ENCODE measurements at places on chromosomes 2 and 18. TPM values are rescaled to one million over a fixed set of nuclear protein-coding genes. Genes with fewer than 3 reads are reported as not detected.
A peak's percentile ranks its signal among the peaks of the same experiment; 100 is the strongest.

GRCh38 chr2:114821055-114821454, 378.6 kb downstream of the DPP10 start:
- DNase-seq, result no peak

GRCh38 chr2:101200676-101201075, 49.5 kb upstream of the TBC1D8 start:
- no peak for DNase-seq

- DNase-seq, result no peak
These were observed 14.0 kb upstream of the DUSP2 start for GRCh38 chr2:96159084-96159830.

BMP10 gene
- 1.9 TPM for total RNA-seq

- peak; percentile 85 for DNase-seq
These were observed 120.7 kb upstream of the CTAGE1 start for GRCh38 chr18:22538426-22538825.

KRTCAP3 gene
- 1.2 TPM for total RNA-seq

DNA sequence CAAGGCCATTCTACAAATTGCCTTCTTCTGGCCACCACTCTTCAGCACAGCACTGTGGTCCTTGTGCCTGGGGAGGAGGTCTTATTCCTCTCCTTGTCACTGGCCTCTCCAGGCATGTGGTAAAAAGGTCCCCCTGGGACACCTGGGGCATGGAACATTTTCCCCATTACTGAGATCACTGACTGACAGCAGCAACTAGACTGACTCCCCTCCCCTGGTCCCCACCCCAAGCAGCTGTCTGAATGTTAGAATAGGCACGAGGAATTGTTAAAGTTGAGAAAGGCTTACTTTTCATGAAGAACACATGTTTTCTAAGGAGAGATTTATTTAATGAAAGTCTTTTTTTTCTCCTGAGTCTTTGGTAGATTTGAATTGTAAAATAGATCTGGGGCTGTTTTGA, 39.5 kb upstream of the RTN4 start:
- no peak for DNase-seq

DNA sequence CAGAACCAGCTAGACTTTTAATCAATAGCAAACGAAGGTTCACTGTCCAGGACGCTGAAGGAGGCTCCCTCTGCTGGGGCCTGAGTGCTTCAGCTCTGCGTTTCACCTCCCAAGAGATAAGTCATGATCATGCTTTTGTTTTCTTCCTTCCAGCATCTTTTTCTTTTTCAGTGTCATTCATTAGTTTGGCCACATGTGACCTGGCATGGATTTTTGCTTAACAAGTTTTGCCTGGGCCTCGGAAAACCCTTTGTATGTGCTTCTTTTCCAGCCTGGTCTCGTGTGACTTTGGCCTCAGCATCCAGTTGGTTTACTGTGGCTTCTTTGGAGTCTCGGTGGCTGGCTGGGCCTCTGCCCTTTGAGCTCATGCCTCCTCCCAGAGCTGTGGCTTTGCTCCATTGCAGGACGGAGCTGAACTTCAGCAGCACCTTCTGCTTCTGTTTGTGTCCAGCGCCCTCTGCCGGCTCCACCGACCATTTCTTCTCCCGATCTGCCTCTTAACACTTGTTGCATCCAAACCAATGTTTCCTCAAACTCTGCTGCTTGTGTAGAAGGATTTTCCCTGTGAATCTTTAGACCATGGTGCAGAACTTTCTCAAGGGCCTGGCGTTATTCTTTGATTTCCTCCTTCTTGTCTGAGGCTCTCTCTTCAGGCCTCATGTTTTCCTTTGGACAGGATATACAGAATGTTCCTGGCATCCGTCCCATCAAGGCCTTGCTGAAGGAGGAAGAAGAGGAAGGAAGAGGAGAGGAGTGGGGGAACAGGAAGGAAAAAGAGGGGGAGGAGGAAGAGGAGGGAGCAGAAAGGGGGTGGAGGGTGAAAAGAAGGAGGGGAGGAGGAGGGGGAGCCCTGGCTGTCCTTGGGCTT, 23.6 kb upstream of the HES6 start:
- DNase-seq, result peak; percentile 97

DNA sequence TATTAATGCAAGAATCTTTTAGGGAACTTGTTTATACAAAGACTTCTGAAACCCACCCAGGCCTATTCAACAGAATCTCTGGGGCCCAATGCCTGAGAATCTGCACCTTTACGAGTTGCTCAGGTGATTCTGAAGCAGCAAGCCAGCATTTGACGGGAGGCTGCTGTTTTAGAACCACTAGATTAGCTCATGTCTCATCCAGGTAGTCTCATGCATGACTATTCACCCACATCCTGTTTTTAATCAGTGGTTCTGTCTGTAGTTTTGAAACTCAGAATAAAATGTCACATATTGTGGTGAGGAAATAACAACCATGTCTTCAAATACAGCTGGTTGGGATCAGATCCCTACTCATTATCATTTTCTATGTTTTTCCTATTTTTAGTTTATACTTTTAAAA, 39.5 kb downstream of the CYTIP start:
- DNase-seq, result no peak

MDH1B gene
- 0.33 TPM for total RNA-seq

SLC9A2 gene
- 0.22 TPM for total RNA-seq

DNA sequence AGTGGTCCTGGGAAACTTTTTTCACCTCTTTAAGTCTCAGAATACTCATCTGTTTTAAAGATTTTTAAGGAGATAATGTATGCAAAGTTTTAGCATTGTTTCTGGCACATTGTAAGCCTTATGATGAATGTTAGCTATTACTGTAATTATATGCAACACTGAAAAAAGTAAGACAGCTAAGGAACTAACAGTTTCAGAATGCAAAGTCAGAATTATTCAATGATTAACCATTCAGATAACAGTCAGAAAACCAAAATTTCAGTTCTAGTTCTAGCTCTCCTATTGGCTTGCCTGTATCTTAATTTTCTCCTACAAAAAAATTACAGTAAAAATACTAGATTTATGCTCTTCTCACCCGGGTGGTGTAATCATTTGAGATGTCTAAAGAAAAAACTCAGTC, 101.1 kb downstream of the SLC4A10 start:
- DNase-seq, result no peak

TSPYL6 gene
- total RNA-seq, result not detected

GRCh38 chr18:79529991-79530390, 134.3 kb downstream of the NFATC1 start:
- no peak for DNase-seq

GRCh38 chr2:174080672-174081121, 115.5 kb upstream of the SP3 start:
- DNase-seq, result no peak

- no peak for DNase-seq
These were observed 144.3 kb downstream of the TFCP2L1 start for GRCh38 chr2:121140734-121141133.

AQP12B gene
- not detected for total RNA-seq

ATP6V1C2 gene
- total RNA-seq, result 0.44 TPM

PLB1 gene
- total RNA-seq, result 3.0 TPM

- DNase-seq, result no peak
These were observed 4.7 kb downstream of the CDK5R2 start for GRCh38 chr2:218964041-218964771.

DNA sequence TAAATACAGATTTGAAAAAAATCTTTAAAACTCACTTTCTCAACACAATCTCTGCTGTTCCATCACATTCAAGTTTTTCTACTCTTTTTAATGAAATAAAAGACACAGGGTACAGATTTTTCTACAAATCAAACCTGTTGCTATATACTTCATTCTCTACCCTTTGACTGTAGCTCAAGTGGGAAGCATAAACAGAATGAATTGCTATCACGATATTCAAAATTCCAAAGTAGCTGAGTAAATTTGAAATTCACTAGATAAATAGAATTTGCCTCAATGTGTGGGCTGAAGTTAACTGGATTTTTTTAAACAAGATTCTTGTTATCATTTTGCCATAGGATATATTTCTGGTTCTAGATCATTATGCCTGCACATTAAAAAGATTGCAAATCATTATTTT, 185.9 kb downstream of the ZNF521 start:
- DNase-seq, result no peak

CCDC141 gene
- 28.9 TPM for total RNA-seq

MAL gene
- total RNA-seq, result 8.7 TPM

- DNase-seq, result no peak
These were observed 1.1 kb downstream of the L3MBTL4 start for GRCh38 chr18:6413579-6414117.

DNA sequence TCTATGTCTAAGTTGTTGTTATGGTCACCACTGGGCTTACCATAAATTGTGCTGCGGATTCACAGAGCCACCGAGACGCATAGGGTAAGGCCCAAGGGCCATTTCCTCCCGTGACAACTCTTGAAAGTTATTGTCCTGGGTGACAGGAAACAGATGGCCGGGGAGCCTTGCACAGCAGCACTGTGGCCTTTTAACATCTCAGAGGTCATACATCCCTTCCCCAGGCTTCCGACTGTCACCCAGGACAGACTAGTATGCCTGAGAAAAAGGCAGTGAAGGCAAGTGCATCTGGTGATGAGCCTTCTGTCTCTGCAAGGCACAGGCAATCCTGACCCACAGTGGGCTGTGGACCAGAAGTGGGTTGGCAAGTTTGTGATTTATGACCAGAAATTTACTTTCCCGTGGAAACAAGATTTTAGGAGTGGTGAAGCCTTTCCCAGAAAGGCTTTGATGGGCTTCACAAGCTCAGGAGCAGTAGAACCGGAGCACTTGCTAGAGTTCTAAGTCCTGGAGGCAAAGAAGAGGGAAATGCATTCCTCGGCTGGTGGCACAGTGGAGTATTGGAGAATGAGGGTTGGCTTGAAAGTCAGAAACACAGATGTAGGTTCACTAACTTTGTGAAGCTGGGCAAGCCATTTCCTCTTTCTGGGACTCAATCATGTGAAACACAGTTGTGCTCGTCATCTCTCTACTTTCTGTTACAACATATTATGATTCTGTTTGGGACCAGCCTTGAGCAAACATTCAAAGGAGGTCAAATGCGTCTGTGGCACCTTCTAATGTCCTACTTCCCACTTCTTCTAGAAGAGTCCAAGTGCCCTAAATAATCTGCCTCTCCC, 2.0 kb upstream of the CAPN14 start:
- peak; percentile 56 for DNase-seq

IL36A gene
- not detected for total RNA-seq

GRCh38 chr2:66305718-66306117, 129.2 kb upstream of the MEIS1 start:
- peak; percentile 80 for DNase-seq

GRCh38 chr2:88538362-88538917, 85.9 kb upstream of the FOXI3 start:
- no peak for DNase-seq

TMEM247 gene
- total RNA-seq, result not detected

OR6B2 gene
- total RNA-seq, result not detected

- DNase-seq, result no peak
These were observed 37.8 kb upstream of the FAM110C start for GRCh38 chr2:84121-84520.

RIT2 gene
- total RNA-seq, result not detected

DNA sequence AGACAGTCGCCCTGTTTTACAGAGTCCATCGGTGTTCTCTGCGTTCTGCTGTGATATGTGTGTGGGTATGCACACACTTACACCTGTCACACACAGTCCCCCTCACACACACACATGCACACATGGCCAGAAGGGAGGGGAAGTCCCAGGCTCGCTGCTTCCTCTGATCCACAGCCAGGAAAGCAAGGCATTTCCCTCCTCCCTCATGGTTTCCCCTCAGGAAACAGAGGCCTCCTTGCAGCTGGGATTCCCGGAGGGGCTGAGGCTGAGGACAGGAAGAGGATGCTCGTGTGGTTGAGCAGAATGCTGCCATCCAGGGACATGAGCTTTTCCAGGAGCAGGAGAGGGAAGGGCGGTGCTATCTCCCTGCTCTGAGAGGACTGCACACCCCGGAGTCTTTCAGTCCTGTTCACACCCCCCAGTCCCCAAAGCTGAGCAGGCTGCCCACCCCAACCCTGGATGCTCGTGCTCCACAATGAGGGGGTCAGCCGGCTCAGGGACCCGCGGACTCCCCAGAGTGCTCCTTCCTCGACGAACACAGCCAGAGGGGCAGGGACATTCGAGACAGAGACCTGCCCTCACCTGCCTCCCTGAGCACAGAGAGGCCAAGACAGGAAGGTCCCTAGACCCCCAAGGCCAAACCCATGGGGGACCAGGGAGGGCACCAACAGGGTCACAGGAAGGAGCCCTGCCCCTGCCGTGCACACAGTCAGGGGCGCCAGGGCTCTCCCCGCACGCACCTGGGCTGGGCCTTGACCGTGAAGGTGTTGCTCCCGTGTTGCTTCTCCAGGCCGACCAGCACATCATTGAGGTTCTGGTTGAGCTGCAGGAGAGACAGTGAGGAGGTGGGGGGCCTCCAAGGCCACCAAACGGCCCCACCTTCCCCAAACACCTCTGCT, 45.3 kb downstream of the BIN1 start:
- no peak for DNase-seq

FSHR gene
- total RNA-seq, result 0.28 TPM

- no peak for DNase-seq
These were observed 177.8 kb downstream of the GBX2 start for GRCh38 chr2:235990344-235990743.

- DNase-seq, result no peak
These were observed 403.3 kb upstream of the SMIM21 start for GRCh38 chr18:75830828-75831227.

GRCh38 chr2:200810252-200810997, 1.3 kb upstream of the BZW1 start:
- no peak for DNase-seq

DNA sequence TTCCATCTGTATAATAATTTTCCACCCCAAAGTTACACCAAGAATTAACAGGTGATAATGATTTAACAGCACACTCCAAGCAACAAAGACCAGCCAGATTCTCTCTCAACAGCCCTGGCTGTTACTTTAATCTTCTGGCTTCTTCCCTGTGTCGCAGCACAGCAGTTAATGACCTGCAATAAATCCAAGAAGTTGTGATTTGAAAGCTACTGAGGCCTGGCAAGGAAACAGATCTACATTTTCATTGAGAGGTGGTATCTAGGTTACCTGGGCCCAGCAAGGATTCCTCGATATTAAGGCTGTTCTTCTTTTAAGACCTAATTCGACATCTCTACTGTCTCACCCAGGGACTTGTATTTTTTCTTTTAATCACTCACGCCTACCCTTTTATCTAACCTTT, 433.8 kb downstream of the NBAS start:
- DNase-seq, result no peak

DNA sequence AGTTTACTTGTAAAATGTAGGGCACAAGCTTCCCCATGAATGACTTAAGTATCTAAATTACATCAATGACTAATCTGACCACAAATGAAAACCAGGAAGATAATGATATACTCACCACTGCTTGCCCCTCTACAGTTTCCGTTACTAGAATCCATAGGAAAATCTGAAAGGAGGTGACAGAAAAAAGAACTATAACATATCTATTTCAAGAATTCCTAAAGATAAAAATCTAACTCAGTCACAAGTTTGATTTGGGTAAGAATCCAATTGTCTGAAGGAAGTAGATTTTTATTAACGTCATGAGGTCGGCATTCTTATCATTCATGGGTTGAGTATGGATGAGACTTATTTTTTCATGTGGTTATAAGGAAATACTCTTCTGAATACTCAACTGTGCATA, 7.8 kb downstream of the FRZB start:
- no peak for DNase-seq

DLGAP1 gene
- 1.1 TPM for total RNA-seq
